Effector memory CD8-positive, alpha-beta T cell (primary cell): ENCODE measurements at places on chromosomes 12 and 14.

DNA sequence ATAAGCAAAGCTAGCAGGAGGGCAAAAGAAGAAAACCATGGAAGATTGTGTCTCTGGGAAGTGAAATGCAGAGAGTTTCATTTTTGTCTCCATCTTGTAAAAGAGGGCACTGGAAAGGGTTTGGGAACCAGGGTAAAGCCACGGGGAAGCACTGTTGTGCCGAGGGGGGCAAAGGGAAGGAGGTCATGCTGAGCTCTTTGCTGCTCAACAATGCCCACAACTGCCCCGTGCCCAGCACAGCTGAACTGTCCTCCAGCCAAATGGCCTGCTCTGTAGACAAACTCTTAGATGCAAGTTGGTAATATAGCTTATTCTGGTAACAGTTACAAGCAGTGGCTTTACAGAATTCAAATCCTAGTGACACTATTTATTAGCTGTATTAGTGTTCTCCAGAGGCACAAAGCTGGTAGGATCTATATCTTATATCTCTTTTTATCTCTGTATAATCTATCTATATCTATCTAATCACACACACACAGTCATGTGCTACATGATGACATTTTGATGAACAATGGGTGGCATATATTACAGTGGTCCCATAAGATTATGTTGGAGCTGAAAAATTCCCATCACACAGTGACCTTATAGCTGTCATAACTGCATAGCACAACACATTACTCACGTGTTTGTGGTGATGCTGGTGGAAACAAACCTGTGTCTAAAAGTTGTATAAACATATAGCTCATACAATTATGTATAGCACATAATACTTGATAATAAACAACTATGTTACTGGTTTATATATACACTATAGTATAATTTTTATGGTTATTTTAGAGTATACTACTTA, 203.4 kb upstream of the DDHD1 start:
- DNase-seq, result no peak

DNA sequence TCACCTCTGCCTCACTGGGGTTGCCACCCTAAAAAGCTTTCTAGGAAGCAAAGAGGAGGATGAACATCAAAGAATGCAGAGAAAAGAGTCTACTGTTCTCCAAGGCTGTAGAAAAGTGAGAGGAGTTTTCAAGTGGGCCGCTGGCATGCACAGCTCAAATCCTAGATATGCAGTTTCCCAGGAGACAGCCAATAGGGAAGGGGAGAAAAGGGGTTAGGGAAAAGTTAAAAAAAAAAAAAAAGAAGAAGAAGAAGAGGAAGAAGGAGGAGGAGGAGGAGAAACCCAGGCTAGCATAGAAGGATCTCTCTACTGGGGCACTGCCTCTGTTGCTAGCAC, 682 bp downstream of the BATF start:
- DNase-seq, result no peak

- no peak for DNase-seq
Measured at GRCh38 chr12:109678719-109679118, 34.9 kb upstream of the FAM222A start.

DNA sequence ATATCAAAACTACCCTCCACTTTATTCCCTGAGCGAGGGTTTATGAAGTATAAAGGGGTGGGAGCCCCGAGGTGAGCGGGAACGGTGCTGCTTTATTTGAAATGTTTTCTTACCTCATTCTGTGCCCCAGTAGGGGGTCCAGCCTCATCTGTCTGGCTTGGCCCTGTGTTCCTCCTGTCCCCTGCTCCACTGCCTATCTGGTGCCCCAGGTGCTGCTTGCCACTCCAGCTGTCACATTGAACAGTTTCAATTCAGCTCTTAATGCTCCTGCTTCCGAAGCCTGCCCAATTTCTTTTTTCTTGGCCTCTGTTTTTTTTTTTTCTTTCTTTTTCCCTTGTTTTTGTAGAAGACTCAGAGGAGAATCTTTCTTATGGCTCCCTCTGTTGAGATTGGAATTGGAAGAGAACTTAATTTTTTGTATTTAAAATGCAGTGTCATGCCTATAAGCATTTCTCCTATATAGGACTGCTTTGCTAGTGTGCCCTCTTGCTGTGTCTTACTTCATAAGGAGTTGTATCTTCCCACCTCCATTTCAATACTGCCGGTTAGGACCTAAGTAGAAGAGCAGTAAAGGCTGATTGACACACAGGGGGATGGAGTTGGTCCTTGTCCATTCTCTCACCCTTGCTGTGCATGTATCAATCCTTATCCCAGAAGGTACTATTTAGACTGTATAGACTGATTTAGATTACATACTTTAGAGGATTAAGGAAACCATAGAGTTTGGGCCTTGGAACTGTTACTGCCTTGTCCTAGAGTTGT, 2.3 kb downstream of the ATXN7L3B start:
- DNase-seq, result no peak

DNA sequence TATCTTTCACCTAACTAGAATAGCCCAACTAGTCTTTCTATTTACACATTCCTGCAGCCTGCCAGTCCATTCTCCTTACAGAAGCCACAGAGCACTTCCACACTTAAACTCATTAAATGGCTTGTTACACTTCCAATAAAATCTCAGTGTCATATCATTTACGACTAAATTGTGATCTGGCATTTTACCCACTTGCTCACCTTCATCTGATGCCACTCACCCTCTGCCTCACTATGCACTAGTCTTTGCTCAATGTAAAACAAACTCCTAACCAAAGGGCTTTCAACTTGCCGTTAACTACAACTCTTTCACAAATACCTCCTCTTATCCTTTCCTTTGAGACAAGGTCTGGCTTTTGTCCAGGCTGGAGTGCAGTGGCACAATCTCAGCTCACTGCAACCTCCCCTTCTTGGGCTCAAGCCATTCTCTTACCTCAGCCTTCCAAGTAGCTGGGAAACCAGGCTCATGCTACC, 24.1 kb downstream of the YAF2 start:
- DNase-seq, result no peak

DNA sequence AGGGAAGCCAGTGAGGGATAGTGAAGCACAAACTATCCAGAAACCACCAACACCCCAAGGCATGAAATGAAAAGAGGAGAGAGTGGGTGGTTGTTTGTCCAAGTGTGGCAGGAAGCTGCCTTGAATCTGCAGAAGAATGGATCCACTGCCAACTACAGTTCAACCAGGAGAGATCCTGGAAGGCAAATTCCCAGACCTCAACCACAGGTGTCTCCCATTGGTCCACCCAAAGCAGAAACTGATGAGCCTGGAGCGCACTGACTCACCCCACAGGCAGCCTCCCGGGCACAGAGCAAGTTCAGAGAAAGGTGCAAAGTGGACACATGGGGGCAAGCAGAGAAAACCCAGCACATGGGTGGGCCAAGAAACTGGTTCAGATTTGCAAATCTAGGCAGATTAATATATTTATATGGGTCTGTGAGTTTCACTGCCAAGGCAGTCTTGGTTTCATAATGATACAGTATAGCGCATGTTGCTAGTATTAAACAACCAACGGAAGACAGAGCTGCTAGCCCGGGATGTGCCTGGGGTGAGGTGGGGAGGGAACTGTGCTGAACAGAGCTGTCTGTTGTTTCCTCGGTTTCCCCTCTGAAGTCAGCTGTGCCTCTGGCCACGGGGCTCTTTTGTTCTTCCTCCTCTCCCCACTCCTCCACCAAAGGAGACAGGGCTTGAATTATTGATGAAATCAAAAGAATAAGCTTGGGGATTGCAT, 416.2 kb upstream of the CCDC196 start:
- no peak for DNase-seq

DNA sequence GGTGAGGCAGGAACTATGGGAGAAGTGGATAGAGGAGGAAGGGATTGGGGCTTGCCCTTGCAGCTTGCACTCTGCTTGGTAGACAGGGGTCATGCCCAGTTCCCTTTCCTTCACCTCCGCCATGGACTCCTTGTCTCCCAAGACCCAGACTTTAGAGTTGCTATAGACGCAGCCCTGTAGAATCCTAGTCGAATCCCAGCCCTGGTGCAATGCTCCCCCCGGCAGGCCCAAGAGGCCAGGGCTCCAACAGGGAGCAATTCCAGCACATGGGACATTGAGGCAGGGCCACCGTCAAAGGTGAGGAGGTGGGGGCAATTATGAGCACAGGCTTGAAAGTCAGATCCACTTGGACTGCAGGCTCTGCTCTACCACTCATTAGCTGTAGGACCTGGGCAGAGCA, 29.5 kb upstream of the BCDIN3D start:
- DNase-seq, result no peak

DNA sequence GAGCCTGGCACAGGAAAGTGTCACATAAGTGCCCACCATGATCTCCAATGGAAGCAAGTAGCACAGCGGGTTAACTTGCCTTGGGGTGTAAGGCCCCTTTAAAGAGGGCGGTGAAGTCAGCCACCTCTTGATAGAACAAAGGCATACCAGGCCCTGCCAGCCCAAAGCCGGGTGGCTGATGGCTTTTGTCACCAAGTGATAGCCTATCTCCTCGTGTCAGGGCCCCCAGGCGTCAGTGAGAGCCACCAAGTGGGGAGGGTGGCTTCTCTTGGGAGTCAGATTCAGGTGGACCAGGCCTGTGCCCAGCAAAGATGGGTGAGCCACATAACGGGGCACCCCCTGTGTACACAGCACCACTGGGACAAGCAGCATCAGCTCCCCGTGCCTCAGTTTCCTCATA, 8.3 kb upstream of the MYL2 start:
- DNase-seq, result no peak

- DNase-seq, result no peak
Measured at GRCh38 chr14:94152676-94153075, 21.4 kb upstream of the PPP4R4 start.

GRCh38 chr12:104571328-104571727, 114.6 kb downstream of the CHST11 start:
- DNase-seq, result no peak

- DNase-seq, result no peak
Measured at GRCh38 chr12:3255057-3255456, 177.9 kb downstream of the TSPAN9 start.

- DNase-seq, result peak; percentile 49
Measured at GRCh38 chr14:24365600-24366412, 2.2 kb upstream of the NFATC4 start.

- no peak for DNase-seq
Measured at GRCh38 chr12:107184359-107184930, 91.1 kb upstream of the CRY1 start.

- no peak for DNase-seq
Measured at GRCh38 chr14:102731871-102732800, 45.1 kb upstream of the TRAF3 start.

DNA sequence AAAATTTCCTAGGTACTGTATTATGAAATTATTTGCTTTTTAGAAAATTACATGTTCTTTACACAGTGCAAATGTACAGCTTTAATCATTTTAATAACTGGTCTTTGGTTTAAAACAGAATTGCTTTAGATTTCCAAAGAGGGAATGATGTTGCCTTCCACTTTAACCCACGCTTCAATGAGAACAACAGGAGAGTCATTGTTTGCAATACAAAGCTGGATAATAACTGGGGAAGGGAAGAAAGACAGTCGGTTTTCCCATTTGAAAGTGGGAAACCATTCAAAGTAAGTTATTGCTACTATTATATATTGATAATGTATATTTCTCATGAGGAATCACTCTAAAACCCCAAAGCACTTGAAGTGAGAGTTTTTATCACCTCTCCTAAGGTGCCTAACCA, 13.4 kb downstream of the LGALS3 start:
- DNase-seq, result no peak

DNA sequence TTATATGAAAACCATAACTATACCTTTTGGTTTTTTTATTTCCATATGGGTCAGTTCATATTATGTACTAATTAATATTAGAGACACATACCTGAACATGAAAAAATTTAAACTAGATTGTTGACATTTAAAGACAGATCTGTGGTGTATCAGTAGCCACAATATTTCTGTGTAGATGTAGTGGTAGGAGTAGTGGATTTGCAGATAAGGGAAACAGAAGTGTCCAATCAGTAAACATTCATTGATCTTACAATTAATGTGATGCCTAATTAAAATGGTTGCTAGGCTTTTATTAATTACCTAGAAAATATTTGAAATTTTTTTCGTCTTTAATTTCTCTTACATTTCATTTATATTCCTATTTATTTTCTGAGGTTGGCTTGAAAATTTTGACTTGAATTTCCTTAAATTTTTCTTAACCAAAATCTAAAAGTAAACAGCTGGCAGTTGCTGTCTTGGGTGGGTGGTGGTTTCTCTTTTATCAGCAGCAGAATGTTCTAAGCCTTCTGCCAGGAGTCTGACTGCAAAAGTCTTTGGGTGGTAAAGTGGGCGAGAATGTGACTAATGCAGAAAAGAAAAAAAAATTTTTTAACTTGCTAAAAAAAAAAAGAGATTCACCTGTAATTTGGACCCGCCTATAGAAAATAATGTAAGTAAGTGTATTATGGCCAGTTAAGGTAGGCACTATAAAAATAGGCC, 2.4 kb downstream of the FGFR1OP2 start:
- no peak for DNase-seq

DNA sequence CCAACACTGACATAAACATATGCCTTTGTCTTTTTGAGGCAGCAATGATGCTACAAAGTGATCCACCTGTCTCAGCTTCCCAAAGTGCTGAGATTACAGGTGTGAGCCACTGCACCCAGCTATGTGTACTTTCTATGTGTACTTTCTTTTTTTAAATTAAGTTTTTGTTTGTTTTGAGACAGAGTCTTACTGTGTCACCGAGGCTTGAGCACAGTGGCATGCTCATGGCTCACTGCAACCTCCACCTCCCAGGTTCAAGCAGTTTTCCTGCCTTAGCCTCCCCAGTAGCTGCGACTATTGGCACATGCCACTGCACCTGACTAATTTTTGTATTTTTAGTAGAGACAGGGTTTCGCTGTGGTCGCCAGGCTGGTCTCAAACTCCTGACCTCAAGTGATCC, 172.5 kb upstream of the ALG10B start:
- DNase-seq, result no peak

DNA sequence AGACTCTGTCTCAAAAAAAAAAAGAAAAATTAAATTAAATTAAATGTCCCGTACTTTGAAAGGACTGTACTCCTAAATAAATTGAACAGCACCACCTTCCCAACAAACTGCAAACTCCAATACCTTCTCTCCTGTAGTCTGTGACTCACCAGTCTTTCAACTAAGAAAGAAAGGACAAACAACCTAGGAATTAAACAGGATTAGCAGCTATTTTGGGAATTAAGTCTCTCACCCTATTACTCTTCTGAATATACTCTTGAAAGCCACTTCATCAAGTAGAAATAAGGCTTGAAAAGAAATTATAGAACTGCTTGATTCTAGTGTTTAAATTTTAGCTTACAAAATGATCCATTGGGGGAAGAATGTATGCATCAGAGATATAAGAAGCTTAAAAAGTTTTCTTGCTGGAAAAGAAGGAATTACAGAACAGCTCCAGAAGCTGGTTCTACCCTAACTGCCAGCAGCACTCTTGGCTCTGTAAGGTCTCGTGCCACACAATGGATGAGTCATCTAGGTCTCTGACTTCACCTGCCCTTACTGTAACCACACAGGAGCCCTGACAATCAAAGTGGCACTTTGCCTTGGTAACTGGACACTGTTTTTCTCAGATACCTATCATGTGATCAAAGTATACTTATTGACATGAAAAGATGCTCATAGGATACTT, 57.0 kb upstream of the CERS5 start:
- DNase-seq, result no peak
